ENCODE measurements at places on chromosomes 3 and 15.

- DNase-seq = no peak
These were observed 1345.0 kb downstream of the NSUN3 start for GRCh38 chr3:95407709-95408463.

DNA sequence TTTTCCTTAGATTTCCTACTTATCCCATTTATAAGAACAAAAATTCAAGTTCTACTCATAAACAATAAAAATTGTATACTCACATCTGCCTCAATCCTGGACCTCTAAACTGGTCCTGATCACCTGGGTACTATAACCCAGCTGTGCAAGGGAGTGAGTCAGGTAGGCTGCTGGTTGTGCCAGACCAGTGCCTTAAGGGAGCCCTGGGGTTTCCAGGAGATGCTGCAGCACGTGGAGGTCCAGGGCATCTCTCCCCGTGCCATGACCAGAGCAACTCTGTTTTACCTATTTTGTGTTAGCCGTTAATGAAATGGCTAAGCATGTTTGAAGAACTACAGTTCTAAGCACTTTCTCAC lies 140.2 kb upstream of the TRIM42 start:
- DNase-seq = no peak

DNA sequence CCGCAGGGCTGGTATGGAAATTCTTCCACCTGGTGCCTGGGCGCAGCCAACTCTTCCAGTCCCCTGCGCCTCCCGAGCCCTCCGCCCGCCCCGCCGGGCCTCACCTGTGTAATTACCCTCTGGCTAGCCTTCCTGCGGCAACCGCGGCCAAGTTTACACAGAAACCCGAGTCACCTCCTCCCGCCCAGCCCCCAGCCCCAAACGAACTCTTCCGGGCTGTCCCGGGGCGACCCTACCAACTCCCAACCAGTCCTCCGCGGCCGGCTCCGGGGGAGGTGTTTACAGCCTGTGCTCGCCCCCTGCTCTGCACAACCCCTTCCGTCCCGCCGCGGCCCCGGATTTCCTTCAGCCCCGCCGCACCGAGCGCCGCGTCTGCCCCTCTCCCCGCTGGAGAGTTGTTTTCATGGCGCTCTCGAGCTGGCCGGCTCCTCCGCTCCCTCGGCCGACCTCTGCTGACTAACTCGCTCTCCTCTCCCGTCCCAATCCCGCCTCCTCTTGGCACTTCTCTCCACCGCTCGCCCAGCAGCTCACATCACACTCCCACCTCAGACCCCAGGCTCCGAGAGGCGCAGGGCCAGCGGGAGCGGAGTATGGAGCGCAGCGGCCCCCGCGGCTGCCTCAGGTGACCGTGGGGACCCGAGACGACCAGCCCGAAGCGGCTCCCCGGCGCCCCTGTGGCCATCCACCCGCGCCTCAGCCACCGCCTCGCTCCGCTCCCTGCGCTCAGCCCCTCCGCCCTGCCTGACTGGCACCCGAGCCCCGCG lies 538 bp downstream of the ATOSA start:
- DNase-seq = peak; percentile 66

- DNase-seq = no peak
These were observed 71.9 kb downstream of the SSR3 start for GRCh38 chr3:156483002-156483401.
